ENCODE measurements at places on chromosomes 3 and 15. TPM values are rescaled to one million over a fixed set of nuclear protein-coding genes. Genes with fewer than 3 reads are reported as not detected.

The GRAMD2A gene
- total RNA-seq, result 3.6 TPM

The HRG gene
- total RNA-seq, result not detected

The SH2D7 gene
- not detected for total RNA-seq

The GNAT1 gene
- not detected for total RNA-seq

The CDCP1 gene
- 2.9 TPM for total RNA-seq

The ZIC1 gene
- 28.4 TPM for total RNA-seq

GRCh38 chr3:151377768-151378385 is 6.7 kb downstream of the P2RY12 start:
- DNase-seq, result no peak

DNA sequence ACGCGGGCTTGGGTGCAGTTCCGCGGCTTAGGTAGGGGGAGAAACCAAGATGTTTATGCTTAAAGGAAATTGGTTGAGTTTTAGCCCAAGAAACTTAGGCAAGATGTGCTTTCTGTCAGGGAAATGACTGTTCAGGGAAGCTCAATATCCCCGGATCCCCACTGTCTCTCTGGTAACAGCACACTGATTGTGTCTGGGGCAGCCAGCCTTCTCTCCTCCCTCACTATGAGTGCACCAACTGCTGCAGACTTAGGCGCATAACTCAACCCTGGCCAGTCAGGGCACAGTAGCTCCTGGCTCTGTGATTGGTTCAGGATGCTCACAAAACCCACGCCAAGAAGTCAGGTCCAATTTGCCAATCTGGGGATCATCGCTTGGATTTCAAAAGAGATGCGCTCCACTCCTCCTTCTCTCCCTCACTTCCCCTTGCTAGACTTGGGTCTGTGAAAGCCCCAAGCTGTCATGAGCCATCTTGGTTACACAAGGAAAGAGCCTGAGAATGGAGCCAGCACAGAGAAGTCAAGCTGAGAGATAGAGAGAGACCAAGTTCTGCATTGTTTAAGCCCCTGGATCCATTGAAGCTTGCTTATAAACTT is 42.5 kb upstream of the CACNA2D3 start:
- no peak for DNase-seq

DNA sequence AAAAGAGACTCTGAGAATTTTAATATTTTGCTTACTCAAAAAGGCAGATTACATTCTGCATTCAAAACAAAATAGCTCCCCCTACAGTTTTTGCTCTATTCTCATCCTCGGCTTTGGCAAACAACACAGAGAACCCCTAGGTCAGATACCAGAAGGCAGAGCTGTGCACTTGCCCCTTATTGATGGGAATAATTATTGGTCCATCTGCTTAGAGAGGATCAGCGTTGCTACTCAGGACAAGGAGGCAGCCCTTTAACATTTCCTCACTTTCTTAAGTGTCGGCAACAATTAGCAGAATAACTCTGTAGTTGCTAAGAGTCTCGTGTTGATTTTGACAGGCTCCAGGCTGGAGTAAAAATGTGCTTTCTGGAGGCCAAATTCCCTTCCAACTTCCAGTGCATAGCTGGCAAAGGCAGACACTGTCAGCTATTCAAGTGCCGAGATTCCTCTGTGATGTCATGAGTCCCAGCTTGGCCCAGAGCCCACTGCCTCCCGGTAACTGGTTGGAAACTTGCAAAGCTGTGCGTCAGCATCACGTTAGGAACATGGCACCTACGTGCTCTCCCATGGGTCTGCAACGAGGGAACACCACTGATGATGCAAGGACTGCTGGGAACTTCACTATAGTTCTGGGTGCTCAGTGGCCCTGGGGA is 482.7 kb upstream of the ADAMTS9 start:
- DNase-seq, result peak; percentile 56

- DNase-seq, result no peak
These were observed 3.9 kb upstream of the FSIP1 start for GRCh38 chr15:39786447-39787056.

DNA sequence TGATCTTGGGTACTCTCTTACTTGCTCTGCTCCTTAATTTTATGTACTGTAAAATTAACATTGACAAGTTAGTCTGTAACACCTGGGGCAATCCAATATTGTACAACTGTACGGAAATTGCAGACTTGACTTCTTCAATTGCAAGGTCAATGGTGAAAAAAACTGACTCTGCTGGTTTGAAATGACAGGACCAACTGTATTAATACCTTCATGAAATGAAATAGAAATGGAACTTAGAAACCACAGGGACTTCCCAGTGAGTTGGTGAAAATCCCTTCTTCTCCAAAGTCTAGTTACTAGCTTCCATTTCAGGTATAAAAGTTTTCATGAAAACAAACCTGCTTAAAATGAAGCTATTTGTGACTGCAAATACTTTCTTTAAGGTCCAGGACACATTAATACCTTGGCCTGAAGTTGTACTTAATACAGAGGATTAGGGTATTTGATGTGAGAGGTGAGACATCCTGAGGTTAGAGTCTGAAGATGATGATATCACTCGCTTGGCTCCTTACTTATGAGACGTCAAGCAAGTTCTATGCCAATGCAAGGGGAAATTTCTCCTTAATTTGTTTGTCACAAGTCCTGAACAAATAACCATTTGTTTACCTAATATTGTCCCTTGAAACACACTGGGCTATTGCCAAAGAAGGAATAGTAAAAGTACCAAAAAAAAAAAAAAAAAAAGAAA is 226.2 kb upstream of the TP63 start:
- DNase-seq, result no peak

GRCh38 chr3:96678325-96678724 is 136.1 kb upstream of the EPHA6 start:
- no peak for DNase-seq

DNA sequence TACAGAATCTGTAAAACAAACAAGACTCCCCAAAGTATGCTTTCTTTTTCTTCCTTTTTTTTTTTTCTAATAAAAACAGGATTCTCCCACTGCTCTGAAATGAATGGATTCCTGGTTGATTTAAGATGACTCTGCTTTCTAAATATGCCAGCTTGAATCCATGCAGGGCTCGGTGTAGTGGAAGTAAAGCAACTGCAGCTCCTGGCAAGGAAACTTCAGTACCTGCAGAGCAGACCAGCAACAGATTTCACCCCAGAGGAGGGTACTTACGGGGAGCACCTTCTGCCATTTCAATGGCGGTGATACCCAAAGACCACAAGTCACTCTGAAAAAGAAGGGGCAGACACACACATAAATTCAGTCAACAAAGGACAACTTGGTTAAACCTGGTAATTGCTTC is 150.5 kb upstream of the SLC2A2 start:
- DNase-seq, result no peak

DNA sequence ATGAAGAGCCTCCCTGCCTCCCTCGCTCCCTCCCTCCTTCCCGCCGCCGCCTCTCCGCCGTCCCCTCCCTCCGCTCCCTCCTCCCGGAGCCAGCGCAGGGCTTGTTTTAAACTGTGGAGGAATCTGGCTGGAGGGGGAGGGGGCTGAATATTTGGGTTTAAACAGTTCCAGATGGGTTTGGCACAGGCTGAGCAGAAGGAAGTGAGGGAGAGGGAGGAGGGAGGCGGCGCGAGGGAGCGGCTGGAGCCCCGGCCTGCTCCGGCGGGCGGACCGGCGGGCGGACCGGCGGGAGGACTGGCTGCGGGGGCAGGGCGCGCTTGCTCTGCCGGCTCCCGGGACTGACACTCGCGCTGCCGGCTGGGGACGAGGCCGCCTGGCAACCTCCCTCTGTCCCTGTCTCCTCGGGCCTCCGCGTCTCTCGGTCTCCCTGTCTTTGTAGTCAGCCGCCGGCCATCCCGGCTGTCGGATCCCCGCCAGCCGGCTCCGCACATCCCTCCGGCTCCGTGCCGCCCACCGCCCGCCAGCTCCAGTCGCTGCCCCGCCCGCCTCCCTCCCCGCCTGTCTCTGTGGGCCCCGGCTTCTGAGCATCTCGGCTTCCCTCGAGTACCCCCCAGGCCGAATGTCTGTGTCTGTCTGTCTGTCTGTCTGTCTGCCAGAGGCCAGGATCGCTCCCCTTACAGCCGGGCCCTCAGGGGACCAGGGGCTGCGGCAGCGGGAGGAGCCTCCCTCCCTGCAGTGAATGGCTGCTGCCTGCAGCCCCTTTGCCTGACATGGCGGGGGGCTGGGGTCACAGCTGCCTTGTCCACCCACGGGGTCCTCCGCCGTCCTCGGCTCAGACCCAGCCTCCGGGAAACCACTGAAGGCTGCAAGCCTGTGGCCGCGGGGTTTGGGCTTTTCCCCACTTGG is 7.6 kb downstream of the EPHB3 start:
- peak; percentile 78 for DNase-seq

DNA sequence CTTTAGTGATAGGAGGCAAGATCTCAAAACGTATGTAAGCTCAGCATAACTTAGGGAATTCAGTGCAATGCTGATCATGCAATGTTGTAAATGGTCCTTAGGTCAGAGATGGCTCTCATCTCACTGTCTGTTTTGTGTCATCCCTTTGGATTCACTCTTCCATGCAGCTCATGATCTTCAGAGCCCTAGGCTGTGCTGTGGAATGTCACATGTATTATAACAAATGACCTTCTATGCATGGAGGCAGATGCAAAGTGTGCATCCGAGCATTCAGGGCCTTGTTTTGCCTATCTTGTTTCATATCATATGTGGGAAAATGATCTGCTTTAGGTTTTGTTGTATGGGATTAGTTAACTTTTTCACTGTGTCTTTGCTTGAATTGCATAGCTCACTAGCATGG is 40.5 kb upstream of the PDZRN3 start:
- no peak for DNase-seq

DNA sequence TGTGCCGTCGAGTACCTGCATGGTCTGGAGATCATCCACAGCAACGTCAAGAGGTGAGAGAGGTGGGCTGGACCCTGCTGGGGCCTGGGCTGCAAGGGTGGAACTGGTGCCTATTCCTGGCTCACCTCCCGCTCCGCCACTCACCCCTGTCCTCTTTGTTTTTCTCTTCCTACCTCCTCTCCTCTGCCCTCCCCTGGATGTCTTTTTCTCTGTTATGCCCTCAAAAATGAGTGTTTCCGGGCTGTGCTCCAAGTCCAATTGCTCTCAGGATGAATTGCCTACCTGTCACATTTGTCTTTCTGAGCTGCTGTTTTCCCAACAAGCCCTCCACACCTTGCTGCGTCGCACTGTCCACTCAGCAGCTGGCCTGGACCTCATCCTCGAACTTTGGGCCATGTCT is 28.5 kb upstream of the TATDN2 start:
- no peak for DNase-seq

GRCh38 chr15:61474796-61475195 is 245.7 kb upstream of the RORA start:
- DNase-seq, result no peak

- DNase-seq, result no peak
These were observed 236.7 kb downstream of the ADAMTSL3 start for GRCh38 chr15:83890587-83890986.

DNA sequence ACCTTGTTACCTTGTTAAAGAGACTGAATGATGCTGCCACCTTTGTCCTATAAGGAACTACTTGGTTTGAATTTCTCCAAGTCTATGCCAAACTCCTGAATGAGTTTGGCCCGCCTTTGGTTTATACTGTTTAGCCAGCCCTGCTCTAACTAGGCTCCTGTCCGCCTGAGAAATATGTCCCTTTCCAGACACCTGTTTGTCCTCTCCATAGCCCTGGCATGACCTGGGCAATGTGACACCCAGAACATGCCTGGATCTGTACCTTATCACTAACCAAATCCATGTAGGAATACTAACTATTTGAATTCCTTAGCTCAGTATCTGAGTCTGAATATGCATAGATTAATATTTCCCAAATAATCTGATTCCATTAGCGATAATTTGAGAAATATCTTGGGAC is 24.4 kb upstream of the TMC3 start:
- DNase-seq, result no peak

DNA sequence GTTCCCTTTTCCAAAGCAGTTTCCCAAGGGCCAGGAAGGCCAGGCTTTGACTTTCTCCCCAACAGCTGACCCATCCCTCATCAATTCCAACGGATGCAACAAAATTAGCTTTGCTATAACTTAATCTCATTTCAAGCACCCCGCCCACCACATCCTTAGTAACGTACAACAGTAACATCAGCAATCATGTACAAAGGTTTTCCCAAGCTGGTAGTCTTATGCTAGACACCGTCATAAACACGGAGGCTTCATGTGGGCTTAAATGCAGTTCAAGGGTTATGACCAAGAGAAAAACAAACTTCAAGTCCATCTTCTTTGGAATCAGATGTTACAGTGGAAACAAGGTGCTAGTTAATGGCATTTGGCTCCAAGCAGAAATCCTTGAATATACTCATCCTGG is 66.6 kb downstream of the EOMES start:
- DNase-seq, result no peak

GRCh38 chr3:101484805-101485620 is 28.0 kb downstream of the SENP7 start:
- DNase-seq, result no peak

DNA sequence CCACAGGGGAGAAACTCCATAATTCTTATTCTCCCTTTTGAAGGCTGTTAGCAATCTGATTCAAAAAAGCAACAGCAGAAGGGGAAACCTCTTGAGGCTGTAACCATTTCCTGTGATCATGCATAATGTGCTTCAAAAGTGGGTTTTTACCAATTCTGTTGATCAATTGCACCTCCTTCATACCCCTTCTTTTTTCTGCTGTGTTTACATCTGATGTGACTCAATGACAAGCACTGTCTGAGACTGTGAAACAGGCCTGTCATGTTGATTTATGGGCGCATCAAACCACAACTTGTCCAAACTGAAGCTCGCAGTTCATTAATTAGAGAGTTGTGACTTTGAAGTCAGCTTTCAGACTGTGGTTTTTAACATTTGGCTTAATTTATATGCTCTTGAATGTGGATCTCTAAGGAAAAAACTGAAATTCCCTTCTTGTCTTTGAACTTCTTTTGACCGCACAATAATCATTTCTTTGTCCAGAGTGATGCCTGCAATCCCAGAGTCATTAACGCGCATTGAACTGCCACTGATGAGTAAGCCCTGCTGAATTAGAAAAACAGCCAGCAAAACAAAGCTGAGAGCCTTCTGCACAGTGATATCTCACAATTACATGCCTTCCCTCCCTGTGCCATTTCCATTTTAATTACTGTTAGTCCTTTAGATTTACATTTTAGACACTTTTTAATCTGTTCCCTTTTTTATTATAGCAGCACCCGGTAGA is 532.8 kb downstream of the FOXP1 start:
- DNase-seq, result no peak

All from dorsolateral prefrontal cortex (tissue), 122 donors.